ENCODE measurements at places on chromosomes 4 and X.

GRCh38 chrX:52867610-52868348 is at the start of gene XAGE3:
TSS of gene XAGE3 (minus strand) at chrX:52868083. CDS start at chrX:52867133, 950 bp downstream.
- DNase-seq = no peak

DNA sequence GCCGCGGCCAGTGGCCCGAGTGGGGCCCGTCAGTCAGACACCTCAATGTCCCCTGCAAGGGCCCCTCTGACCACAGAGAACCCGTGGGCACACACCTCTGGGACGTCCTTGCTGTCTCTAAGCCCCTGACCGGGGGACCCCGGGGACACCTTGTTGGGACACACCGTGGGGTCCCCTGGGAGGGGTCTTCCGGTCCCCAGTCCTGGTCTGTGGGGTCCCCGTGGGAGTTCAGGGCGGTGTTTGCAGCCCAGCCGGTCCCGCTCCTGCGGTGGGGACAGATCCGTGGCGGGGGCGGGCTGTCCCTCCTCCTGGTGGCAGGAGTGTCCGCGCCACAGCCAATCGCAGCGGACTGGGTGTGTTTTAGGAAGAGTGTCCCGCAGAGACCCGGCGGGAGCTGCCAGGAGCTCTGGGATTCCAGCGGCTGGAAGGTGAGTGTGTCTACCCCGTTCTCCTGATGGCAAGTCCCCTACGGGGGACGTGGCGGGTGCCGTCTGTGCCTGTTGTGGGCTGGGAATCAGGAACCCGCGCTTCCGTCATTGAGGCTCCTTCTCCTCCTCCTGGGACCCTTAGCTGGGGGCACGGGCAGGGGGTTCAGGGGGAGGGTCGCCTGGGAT is 5.1 kb upstream of the PLCXD1 start:
- peak; percentile 85 for DNase-seq

GRCh38 chr4:8898419-8898818 is 26.8 kb upstream of the HMX1 start:
- no peak for DNase-seq

DNA sequence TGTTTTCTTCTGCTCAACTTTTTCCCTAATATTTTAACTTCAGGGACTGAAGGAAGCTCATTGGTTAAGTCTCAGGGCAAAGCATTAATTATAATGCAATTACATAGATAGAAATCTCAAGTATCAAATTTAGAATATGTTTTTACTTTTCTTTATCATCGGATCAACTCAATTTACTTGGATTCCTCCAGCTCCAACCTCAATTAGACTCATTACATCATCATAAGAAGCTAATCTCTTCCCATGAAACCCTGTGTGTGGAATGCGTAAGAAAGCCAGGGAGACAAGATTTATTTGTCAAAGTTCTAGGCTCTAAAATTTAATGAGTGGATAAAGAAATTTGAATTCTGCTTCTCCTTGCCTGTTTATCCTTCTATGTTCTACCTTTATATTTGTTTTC is 918.4 kb downstream of the ADGRL3 start:
- no peak for DNase-seq

GRCh38 chr4:2482693-2483092 is 13.8 kb downstream of the RNF4 start:
- no peak for DNase-seq

DNA sequence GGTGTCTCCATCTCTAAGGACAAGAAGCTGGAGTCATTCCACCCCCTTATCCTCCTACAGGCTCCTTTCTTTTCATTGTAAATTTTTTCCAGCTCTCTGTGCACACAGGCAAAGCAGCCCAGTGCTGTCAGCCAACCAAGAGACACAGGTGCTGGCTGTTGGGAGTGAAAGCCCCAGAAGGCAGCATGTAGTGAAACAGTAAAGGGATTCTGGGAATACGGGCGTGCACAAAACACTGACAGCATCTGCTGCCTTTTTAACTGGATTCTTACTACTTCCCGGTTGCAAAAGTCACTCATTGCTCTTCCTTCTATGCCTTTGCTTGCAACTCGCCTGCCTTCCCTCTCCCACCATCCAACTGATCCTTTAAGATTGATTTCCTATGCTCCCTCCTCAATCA is 208.6 kb upstream of the PRPS2 start:
- no peak for DNase-seq

DNA sequence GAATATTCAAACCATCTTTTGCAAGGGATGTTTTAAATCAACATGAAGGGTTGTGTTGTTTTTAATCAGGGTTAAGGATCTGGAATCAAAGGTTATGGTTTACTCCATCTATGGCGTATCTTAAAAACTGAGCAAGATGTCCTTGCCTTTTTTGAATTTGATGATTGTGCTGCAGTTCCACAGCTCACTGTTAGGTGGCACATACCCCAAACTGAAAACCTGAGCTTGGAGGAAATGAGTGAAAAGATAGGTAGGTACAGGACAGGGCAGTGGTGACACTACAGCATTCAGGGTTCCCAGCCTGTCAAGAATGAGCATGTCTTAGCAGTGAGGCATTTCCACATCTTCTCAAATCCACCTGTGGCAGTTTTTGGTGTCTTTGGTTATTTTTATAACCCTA is 13.1 kb upstream of the EOLA1 start:
- DNase-seq = no peak

DNA sequence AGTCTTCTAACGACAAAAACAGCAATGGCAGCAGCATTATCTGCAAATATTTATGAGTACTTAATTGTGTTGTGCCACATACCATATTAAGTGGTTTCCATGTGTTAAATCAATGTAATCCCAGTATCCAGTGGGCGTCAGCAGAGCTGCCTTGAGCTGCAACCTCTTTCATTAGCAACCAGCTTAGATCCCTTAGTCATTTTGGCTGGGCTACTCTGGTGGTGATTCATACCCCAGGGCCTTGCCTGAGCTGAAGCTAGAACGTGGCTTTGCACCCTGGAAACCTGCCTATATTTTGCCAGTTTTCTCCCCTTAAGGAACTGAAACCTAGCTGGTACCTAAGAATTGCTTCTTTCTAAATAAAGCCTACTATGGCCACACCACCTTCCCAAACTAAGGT is 474.3 kb upstream of the FTHL17 start:
- peak; percentile 3 for DNase-seq

DNA sequence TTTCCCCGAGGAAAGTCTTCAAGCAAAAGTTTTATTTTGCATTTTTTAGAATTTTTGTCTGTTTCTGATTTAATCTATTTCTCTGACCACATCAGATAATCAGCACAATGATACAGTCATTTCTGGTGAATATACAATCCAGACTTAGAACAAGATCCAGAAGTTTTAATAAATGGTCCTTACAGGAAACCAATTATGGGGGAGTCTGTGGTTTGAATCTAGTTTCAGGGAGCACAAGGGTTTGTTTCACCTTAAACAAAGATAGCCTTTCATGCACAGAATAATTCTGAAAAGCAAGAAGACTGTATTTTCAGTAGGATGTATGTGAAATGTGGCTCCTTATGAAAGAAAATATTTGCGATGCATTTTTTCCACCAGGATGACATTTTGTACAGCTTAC is 158.5 kb upstream of the ARSJ start:
- no peak for DNase-seq

GRCh38 chr4:88503344-88503743 is 20.2 kb downstream of the PYURF start:
- no peak for DNase-seq

GRCh38 chr4:76342191-76342590 is 35.7 kb downstream of the STBD1 start:
- no peak for DNase-seq

DNA sequence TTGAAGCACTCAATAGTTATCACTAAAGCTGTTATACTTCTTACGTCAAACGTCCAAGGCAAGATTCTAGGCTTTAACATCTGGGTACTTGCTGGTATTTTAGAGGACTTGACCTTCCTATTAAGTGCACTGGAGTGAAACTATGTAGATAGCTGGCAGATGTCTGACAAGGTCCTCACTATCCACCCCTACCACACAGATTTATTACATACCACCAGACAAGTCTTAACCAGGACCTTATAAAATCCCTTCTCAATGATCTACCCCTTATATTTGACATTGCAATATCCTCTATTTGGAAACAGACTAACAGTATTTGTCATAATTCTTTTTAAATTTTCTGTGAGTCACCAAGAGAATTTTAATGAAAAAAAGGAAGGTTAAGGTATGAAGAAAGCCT is 78.8 kb downstream of the PDGFC start:
- DNase-seq = no peak

DNA sequence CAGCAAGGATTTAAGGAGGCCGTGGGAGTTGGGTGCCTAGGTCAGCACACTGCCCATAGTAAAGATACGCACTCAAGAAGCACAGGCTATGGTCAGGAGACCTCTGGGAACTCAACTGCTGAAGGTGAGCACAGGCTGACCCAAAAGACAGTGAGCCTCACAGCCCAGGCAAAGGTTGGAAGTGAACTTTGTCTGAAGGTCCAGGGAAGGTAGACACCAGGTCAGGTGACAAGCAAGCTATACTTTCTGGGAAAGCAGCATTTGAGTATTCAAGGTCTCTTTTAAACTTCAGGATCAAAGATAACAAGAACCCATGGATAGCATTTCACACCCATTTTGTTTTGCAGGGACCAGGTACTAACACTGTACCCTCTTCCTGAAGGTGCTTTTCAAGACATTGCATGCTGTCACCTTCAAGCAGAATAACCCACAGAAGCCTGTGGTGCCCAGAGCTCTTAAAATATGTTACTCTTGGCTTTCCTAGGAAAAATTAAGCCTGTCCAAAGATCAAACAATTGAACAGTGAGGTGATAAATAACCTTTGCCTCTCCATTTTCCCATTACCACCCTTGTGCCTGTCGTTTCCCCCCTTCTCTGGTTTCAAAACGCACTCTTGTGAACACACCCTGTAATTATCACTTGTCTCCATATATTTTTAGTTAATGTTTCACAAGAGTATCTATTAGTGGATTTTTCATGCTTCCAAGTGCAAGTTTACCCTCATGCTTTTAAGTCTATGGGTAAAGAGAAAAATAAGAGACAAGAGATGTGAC is 3.4 kb upstream of the S100G start:
- DNase-seq = no peak

DNA sequence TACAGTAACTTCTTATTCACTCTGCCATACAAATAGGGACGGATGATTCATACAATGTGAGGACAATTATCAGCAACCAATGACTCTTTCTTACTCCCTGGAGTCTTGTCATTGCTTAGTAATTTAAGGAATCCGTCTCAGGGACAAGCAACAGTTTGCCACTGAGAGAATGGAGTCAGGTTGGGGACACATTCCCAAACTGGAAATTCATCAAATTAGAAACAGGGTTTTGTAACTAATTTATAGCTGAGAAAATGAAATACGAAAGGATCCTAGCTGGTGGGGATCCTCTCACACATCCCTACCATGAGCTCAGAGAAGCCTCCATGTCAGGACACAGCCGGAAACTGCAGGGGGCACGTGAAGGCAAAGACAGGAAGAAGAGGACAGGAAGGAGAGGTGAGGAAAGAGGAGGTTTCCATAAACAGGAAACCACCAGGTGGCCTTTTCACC is 50.4 kb upstream of the KDR start:
- no peak for DNase-seq

GRCh38 chr4:53847965-53848364 is 216.4 kb downstream of the CHIC2 start:
- no peak for DNase-seq

GRCh38 chr4:184740980-184741391 is 7.1 kb upstream of the CENPU start:
- no peak for DNase-seq

- no peak for DNase-seq
These were observed 38.7 kb upstream of the THOC2 start for GRCh38 chrX:123771449-123772064.

DNA sequence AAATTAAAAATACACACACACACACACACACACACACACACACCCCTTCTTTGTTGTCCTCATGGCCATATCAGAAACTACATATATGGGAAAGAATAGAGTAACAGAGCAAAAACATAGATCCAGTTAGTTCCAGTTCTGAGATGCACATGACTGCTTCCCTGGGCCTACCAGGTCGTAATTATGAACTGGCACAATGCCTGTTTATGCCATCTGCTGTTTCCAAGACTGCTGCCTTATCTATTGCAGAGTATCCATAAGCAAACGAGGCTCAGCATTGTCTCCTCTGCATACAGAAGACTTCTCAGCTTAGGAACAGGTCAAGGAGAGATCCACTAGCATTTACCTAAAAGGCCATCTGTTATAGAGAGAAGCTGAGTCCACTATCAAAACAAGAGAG is 789.0 kb downstream of the TECRL start:
- DNase-seq = no peak

DNA sequence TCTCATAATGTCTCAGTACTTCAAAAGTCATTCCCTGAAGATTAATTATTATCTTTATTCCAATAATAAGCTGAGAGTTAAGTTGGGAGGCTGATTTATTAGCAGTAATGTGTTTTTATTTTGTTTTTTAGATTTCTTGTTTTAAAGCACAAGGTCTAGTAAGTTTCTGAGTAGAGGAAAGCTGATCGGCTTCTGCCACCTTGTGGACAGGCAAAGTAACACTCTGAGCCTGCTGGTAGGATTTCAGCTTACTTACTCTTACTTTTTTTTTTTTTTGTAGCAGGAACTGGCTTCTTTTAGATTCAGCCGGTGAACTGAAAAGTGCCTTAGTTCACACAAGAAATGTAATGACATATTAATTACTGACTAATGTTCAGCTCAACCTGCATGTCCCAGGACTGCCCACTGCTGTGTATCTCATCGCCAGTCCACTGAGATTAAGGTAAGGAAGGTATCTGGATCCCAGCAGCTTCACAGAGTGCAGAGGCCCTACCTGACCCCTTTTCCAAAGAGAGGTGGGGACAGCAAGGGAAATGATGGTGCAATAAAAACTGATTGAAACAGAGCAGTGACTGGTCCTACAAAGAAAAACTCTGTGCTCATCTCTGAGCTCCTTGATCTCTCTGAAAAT is 126.5 kb downstream of the ADGRA3 start:
- peak; percentile 62 for DNase-seq

- DNase-seq = no peak
These were observed 229.5 kb downstream of the SPCS3 start for GRCh38 chr4:176549161-176549865.

DNA sequence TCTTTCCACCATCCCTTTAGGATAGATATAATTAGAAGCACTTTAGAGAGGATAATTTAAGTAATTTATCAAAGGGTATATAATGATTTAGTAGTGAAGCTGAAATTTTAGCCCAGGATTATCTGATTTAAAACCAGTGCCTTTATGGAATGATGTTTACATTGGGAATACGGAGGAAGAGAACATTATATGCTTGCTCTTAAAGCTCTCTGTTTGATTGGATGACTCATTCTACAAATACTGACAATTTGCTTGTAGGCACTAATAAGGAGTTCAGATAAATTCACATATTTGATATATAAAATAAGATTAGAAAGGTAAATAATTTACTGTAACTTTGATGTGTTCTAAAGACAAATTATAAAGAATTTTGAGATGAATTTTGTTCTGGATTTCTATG is 84.7 kb downstream of the SH3BGRL start:
- no peak for DNase-seq

- no peak for DNase-seq
These were observed 78.6 kb downstream of the PALLD start for GRCh38 chr4:168575473-168575872.

DNA sequence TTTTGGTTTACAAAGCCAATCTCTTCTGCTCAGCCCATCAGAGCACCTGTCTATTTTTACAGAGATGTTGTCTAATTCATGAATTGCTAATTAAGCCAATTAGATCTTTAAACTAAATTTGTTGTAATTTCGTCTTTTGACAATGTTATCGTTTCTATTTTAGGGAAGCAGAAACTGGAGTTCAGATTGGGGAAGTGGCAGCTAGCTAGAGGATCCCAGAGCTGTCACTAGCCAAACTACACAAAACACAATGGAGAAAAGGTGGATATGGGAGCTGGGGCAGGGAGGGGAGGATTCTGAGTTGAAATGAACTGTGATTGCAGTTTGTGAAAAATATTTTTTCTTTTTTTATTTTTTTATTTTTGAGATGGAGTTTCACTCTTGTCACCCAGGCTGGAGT is 35.8 kb downstream of the CASP3 start:
- DNase-seq = no peak

All from iPS-NIHi11 (cell line).